ENCODE measurements at places on chromosomes 7 and 10.

GRCh38 chr7:49631071-49631815 lies 142.2 kb upstream of the VWC2 start:
- no peak for DNase-seq

GRCh38 chr7:2468227-2468626 lies 8.0 kb downstream of the GRIFIN start:
- no peak for DNase-seq

- DNase-seq, result no peak
Observed at GRCh38 chr7:25517906-25518305, 289.6 kb upstream of the NPVF start.

- no peak for DNase-seq
Observed at GRCh38 chr10:62748386-62748785, 56.1 kb upstream of the ADO start.

Data from WTC11 (cell line).